Activated naive CD8-positive, alpha-beta T cell treated with anti-CD3 and anti-CD28 coated beads, Interleukin-2, amount 50 U/mL, for 24 hours (primary cell): ENCODE measurements at places on chromosomes 2 and 18.

DNA sequence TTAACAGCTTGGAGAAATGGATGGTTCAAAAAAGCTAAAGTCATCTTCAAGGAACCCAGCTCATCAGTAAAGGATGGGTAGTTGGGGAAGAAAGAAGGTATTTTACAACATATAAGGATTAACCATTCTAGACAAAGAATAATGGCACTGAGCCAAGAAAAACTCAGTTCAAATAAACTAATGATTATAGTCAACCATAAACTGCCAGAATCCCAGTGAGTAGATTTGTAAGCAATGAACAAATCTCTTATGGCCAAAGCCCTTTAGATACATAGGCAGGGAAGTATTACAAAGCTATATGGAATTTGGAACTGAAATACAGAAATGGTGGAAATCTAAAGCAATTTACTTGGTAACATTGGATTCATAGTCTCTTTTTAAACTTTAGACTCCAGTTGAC lies 92.4 kb upstream of the ZFP36L2 start:
- H3K27ac ChIP-seq, result no peak overlapping the region
- DNase-seq, result no peak
- peaks cover 12% of the 10 kb centered on the region for H3K4me1 ChIP-seq
- H3K27me3 ChIP-seq, result no peaks in the 10 kb centered on the region
- no peak overlapping the region for H3K4me3 ChIP-seq
- peaks cover 17% of the 10 kb centered on the region for H3K36me3 ChIP-seq

GRCh38 chr18:26287644-26288043 lies 61.4 kb downstream of the TAF4B start:
- no peak overlapping the region for H3K27ac ChIP-seq
- H3K36me3 ChIP-seq, result peaks cover 33% of the 10 kb centered on the region
- H3K4me1 ChIP-seq, result no peaks in the 10 kb centered on the region
- no peak for DNase-seq
- no peaks in the 10 kb centered on the region for H3K27me3 ChIP-seq

DNA sequence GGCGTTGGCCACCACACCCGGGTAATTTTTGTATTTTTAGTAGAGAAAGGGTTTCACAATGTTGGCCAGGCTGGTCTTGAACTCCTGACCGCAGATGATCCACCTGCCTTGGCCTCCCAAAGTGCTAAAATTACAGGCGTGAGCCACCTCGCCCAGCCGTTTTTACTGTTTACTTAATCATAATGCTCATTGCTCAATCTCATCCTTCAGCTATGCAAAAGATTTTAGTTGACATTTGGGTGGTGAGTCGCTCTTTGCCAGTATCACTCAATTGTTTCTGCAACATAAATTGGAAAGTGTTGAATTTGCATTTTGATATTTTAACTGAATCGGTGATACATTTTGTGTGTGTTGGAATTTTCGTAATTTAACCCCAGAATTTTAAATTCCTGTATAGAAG lies 7.8 kb upstream of the ZNF532 start:
- H3K27ac ChIP-seq, result no peak overlapping the region
- no peak overlapping the region for H3K4me3 ChIP-seq
- H3K27me3 ChIP-seq, result peaks cover 25% of the 10 kb centered on the region

DNA sequence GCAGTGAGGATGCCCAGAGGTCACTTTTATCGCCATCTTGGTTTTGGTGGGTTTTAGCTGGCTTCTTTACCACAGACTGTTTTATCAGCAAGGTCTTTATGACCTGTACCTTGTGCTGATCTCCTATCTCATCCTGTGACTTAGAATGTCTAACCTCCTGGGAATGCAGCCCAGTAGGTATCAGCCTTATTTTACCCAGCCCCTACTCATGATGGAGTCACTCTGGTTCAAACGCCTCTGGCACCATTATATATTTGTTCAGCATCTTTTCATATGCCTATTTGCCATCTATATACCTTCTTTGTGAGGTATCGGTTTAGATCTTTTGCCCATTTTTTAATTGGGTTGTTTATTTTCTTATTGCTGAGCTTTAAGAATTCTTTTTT lies 7.2 kb upstream of the CCNT2 start:
- DNase-seq, result no peak
- no peak overlapping the region for H3K27ac ChIP-seq
- no peaks in the 10 kb centered on the region for H3K27me3 ChIP-seq
- H3K36me3 ChIP-seq, result peaks cover 7% of the 10 kb centered on the region
- no peak overlapping the region for H3K4me3 ChIP-seq

GRCh38 chr2:18049325-18049724 lies 170.9 kb downstream of the KCNS3 start:
- no peak overlapping the region for H3K27ac ChIP-seq
- H3K4me1 ChIP-seq, result no peaks in the 10 kb centered on the region
- H3K36me3 ChIP-seq, result no peaks in the 10 kb centered on the region
- no peaks in the 10 kb centered on the region for H3K27me3 ChIP-seq
- H3K4me3 ChIP-seq, result no peak overlapping the region

- H3K27me3 ChIP-seq, result peaks cover 12% of the 10 kb centered on the region
- no peaks in the 10 kb centered on the region for H3K4me1 ChIP-seq
- no peaks in the 10 kb centered on the region for H3K36me3 ChIP-seq
- peak; percentile 74 for DNase-seq
- H3K4me3 ChIP-seq, result no peak overlapping the region
Measured at GRCh38 chr18:77650799-77651385, 401.2 kb downstream of the GALR1 start.

- no peak overlapping the region for H3K27ac ChIP-seq
- H3K4me1 ChIP-seq, result no peaks in the 10 kb centered on the region
- no peaks in the 10 kb centered on the region for H3K36me3 ChIP-seq
- no peak overlapping the region for H3K4me3 ChIP-seq
- no peaks in the 10 kb centered on the region for H3K27me3 ChIP-seq
Measured at GRCh38 chr18:48615566-48616401, 77.0 kb downstream of the CTIF start.

DNA sequence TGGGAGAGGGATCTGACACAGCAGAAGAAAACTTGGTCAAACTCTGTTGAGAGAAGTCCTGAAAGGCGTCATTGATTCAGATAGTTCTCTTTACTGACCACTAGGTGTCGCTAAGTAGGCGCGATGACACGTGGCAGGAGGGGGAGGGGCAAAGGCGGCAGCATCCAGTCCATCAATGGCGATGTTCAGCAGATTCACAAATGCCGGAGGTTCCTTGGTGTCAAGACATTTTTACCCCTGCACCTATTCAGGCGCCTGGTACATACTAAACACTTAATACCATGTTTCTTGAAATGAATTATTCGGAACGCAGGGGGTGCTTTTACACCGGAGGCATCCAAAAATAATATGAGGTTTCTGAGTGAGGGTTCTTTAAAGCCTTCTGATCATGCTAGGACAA lies 3.0 kb upstream of the PLEK start:
- H3K27me3 ChIP-seq, result peaks cover 4% of the 10 kb centered on the region
- peak; percentile 84 for DNase-seq
- H3K36me3 ChIP-seq, result no peaks in the 10 kb centered on the region
- peak overlapping the region; percentile 75 for H3K27ac ChIP-seq

DNA sequence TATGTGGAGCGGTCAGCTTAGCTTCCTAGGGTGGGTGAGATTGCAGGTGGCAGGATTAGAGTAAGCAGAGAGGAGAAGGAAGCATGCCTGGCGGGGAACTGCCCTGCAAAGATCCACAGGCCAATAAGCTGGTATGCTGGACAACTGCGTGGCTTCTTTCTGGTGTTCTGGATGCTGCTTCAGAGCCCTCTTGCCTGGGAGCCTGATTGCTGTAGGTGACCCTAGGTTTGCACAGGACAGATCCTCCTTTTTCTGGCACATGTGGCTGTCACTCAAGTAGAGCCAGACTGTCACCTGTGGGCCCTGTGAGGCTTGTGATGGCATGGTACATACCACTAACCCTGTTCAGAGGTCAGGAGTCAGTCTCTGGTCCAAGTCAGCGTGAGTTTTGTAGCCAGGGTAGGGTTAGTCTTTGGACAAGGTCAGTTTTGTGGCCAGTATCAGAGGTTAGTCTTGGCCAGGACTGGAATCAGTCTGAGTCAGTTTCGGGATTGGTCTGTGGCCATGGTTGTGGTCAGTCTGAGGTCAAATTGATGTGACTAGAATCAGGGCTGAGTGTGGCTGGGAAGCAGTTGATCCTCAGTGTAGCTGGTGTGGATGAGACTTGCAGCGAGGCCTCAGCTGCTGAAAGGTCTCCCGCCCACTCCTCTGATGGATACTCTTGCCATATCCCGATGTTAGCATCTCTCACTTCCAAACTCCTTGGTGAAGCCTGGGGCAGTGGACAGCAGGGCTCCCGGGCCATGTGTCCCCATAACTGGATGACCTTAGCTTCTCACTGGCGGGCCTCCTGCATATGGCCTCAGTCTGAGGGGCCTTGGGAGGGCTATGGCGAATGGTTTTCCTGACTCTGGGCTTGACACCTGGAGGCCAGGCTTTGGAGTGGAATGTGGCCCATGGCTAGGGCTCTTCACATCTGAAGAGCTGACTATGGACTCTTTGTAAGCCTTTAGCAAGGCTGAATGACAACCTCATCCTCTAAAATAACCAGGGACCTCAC lies 260.5 kb downstream of the DYSF start:
- no peak for DNase-seq
- H3K4me3 ChIP-seq, result no peak overlapping the region
- H3K4me1 ChIP-seq, result no peaks in the 10 kb centered on the region
- no peak overlapping the region for H3K27ac ChIP-seq
- H3K36me3 ChIP-seq, result no peaks in the 10 kb centered on the region
- H3K27me3 ChIP-seq, result peaks cover 2% of the 10 kb centered on the region

DNA sequence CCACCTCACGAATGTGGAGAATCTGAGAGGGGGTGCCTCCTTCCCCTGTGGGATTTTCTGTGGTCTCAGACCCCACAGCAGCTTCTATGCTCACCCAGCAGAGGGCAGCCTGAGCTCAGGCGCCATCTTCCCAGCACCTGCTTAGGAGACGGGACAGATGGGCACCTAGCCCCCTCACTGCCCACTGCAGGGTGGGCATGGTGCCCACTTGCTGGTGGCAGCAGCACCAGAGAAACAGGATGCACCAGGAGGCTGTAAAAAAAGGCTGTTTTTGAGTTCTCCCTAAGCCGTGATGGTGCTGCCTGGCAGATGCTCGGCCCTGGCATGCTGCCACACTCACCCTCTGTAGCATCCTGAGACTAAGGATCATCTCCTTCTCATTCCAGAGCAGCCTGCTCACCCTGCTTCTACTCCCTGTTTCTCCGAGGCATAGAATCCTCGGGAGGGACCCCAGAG lies 19.1 kb upstream of the SLC20A1 start:
- peaks cover 62% of the 10 kb centered on the region for H3K4me1 ChIP-seq
- DNase-seq, result peak; percentile 68
- H3K4me3 ChIP-seq, result no peak overlapping the region

DNA sequence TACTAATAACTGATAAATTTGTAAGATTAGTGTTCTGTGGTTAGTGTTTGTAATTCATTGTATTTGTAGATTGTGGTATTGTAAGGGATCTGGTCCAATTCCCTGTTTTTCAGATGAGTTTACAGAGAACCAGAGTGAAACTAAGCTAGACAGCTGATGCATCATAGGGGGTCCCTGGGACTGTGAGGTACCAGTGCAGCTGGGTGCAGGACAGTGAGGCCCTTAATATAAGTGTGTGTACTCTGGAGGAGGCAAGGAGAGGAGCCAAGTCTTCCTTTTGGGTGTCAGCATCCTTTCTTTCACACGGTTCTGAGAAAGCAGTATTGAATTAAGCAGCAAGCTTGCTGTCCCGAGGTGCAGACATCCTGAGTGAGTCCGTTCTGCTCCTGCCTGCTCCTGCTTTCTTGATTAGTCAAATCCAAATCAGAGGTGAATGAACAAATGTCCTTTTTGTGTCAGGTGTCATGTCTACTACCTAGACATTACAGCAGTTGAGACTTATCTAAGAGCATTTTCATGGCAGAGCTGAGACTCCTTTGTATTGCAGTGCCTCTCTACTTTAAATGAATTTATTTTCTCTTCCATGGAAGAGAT lies 194.9 kb downstream of the MCFD2 start:
- H3K36me3 ChIP-seq, result peaks cover 16% of the 10 kb centered on the region
- H3K4me1 ChIP-seq, result peaks cover 71% of the 10 kb centered on the region
- H3K4me3 ChIP-seq, result no peak overlapping the region
- H3K27me3 ChIP-seq, result no peaks in the 10 kb centered on the region

GRCh38 chr2:81396417-81397019 lies 1092.0 kb upstream of the LRRTM1 start:
- H3K4me3 ChIP-seq, result no peak overlapping the region
- no peak overlapping the region for H3K27ac ChIP-seq
- no peaks in the 10 kb centered on the region for H3K27me3 ChIP-seq

DNA sequence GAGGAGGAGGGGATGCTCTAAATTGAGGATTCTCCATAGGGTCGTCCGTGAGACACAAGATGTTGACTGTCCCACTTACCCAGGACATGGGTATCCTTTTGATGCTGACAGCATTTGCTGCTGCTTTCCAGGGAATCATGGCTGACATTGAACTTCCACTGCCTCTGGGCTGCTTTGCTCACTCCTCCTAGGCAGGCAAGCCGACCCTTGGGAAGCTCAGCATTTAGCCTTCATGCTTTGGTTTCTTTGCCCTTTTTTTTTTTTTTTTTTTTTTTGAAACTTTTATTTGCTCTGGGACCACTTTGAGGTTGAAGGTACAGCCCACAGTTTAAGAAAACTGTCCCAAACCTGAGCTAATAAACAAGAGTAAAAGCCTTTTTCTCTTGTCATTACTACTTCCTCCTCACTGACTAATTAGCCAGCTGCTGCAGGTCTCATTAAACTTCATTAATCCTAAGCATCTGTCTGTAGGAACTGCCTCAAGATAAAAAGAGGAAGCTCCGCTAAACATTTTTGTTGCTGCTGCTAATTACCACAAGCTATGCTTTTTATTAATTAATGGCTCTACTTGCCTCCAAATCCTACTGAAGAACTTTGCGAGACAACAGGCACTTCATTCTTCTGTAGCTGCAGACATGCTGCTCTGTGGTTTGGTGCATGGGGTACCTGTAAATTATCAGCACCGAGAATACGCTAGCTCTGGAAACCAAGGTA lies 125.4 kb downstream of the SPTBN1 start:
- H3K27me3 ChIP-seq, result no peaks in the 10 kb centered on the region
- DNase-seq, result no peak
- H3K4me1 ChIP-seq, result peaks cover 92% of the 10 kb centered on the region
- H3K36me3 ChIP-seq, result no peaks in the 10 kb centered on the region
- H3K27ac ChIP-seq, result peak overlapping the region; percentile 79

GRCh38 chr2:240205772-240206171 lies 65.3 kb upstream of the OTOS start:
- peaks cover 31% of the 10 kb centered on the region for H3K27me3 ChIP-seq
- no peak overlapping the region for H3K27ac ChIP-seq
- H3K4me1 ChIP-seq, result peaks cover 12% of the 10 kb centered on the region
- no peak overlapping the region for H3K4me3 ChIP-seq
- DNase-seq, result no peak
- no peaks in the 10 kb centered on the region for H3K36me3 ChIP-seq

DNA sequence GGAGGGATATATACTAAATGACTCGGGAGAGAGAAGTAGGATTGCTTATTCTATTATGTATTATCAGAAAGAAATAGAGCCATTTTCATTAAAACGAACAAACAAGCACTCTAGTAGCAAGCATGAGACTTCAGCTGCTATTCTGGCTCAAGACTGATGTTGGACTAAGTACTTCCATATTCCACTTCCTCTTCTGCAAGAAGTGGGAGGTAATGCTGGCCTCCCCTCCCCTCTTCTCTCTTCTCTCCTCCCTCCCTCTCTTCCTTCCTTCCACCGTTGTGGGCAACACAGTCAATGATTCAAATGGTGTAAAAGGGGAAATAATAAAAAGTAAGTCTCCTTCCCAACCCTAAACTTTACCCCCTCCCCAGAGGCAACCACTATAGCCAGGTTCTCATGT lies 62.6 kb downstream of the EMX1 start:
- no peaks in the 10 kb centered on the region for H3K4me1 ChIP-seq
- no peaks in the 10 kb centered on the region for H3K36me3 ChIP-seq
- H3K27ac ChIP-seq, result no peak overlapping the region
- no peaks in the 10 kb centered on the region for H3K27me3 ChIP-seq
- no peak overlapping the region for H3K4me3 ChIP-seq
- no peak for DNase-seq

GRCh38 chr2:205089958-205090357 lies 544.7 kb downstream of the PARD3B start:
- H3K27ac ChIP-seq, result no peak overlapping the region
- no peaks in the 10 kb centered on the region for H3K27me3 ChIP-seq
- H3K36me3 ChIP-seq, result no peaks in the 10 kb centered on the region
- peaks cover 9% of the 10 kb centered on the region for H3K4me1 ChIP-seq
- no peak overlapping the region for H3K4me3 ChIP-seq
- no peak for DNase-seq
